ENCODE measurements at places on chromosomes 3 and 15.

GRCh38 chr3:197343656-197344408 is 45.4 kb upstream of the DLG1 start:
- no peak for DNase-seq

- DNase-seq: no peak
Observed at GRCh38 chr3:64166584-64167162, 58.6 kb downstream of the PRICKLE2 start.

- DNase-seq: no peak
Observed at GRCh38 chr3:61535826-61536225, 25.5 kb upstream of the PTPRG start.

DNA sequence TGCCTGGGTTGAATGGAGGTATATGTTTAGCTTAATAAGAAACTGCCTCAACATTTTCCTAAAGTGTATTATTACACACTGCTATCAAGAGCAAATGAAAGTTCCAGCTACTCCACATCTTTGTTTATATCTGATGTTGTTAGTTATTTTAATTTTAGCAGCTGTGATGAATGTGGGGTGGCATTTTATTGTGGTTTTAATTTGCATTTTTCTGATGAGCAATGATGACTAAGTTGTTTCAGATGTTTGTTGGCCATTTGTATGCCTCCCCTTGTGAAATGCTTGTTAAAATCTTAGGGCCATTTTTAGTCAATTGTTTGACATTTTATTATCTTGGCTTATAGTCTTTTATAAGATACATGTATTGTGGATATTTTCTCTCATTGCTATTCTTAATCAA is 260.4 kb upstream of the SLCO3A1 start:
- no peak for DNase-seq

DNA sequence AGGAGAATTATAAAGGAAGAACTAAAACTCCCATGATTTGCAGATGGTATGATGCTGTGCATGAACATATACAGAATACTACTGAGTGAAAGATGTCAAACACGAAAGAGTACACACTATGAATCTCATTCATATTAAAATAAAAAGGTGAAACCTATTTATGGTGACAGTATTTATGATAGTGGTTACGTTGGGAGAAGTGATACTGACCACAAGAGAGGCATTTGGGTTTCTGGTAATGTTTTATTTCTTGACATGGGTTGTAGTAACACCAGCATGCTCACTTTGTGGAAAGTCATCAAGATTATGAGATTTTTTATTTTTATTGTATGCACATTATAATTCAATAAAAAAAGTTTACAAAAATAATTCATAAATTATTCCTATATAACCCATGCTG is 324.0 kb downstream of the GAP43 start:
- no peak for DNase-seq

DNA sequence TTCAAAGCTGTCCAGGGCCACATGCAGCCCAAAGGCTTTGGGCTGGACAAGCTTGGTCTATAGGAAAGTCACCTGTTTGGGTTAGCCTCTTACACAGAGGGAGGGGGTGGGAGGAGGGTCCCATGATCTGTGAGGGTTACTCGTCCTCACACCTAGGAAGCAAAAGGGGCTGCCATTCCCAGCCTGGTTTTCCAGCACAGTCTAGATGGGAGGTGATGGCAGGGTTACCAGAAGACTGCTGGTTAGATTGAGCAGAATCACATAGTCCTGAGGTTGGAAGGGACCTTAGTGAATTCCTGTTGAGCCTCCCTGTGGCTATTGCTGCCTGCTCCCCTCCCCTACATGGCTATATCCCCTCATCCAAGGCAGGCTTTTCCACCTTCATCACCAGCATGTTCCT is 101.8 kb downstream of the SEMA5B start:
- DNase-seq: no peak

DNA sequence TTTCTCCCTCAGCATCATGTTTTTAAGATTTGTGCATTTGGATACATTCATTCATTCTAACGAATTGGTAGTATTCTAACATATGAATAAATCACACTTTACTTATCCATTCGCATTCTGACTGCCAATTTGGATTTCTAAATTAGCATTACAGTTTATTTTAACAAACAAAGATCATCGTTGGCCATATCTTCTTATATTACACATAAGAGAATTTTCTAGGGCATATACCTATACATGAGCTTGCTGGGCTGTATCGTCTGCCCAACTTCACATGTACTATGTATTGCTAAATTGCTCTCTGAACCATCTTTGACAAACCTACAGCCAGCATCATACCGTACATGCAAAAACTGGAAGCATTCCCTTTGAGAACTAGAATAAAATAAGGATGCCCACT is 265.8 kb upstream of the PPP2R3A start:
- no peak for DNase-seq

DNA sequence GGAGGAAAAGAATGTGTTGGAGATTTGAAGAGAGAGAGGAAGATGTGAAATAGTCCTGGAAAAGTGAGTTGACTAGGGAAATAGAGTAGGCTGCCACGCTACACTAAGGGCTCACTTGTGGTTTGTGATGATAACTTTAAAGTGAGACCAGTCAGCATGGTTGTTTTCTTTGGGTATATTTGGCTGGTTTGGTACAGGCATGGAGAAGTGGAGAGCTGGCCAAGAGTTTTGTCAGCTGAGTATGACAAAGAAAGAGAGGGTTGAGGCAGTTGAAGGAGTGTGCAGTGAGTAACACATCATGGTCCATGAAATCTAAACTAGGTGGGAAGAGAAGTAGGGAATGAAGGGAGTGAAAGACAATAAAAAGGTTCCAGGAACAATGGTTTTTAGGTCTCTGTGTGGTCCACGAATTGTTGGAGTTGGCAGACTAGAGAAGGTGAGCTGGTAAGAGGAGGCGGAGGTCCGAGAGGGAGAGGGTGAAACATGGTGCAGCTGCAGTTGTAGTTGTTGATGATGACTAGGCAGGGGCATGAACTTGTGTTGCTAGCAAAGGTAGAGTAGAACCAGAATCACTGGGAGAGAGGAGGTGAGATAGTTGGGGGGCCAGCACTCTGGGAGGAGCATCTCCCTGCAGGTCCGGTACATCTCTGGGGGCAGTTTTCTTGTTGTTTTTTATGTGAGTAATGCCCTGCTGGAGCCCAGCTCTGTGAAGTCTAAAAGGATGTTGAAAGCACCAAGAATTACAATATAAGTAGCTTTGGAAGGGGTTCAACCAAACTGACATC is 21.0 kb downstream of the ZNF80 start:
- DNase-seq: no peak

DNA sequence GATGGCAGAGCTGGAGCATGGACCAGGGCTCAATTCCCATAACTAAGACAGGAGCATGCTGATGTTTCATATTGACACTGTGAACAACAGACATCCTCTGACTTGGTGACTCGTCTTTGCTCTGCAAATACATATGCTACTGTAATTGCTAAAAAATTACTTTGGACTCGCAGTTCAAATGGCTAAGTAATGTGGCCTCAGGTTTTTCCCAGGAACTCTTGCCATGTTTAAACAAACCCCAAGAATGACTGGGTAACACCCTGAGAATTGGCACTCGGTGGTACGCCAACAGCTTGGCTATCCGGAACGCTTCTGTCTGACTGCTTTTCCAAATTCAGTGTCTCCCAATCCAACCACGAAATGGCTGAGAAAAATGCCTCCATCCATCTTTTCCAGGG is 456.7 kb upstream of the THBS1 start:
- no peak for DNase-seq

DNA sequence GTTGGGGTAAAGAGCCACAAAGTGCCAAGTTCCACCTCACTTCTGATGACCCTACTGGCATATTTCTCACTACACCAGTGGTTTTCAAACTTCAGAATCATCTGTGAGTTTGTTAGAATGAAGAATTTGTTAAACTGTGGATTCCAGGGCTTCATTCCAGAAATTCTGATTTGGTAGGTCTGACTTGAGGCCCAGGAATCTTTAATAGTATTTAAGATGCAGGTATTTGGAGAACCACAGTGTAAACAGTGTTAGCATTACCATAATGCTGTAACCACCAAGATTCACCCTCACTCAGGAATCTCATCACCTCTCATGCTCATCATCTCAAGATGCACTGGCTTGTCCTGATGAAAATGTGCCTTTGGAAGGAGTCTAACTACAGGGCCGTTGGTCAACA is 6.0 kb downstream of the KCNMB3 start:
- no peak for DNase-seq

DNA sequence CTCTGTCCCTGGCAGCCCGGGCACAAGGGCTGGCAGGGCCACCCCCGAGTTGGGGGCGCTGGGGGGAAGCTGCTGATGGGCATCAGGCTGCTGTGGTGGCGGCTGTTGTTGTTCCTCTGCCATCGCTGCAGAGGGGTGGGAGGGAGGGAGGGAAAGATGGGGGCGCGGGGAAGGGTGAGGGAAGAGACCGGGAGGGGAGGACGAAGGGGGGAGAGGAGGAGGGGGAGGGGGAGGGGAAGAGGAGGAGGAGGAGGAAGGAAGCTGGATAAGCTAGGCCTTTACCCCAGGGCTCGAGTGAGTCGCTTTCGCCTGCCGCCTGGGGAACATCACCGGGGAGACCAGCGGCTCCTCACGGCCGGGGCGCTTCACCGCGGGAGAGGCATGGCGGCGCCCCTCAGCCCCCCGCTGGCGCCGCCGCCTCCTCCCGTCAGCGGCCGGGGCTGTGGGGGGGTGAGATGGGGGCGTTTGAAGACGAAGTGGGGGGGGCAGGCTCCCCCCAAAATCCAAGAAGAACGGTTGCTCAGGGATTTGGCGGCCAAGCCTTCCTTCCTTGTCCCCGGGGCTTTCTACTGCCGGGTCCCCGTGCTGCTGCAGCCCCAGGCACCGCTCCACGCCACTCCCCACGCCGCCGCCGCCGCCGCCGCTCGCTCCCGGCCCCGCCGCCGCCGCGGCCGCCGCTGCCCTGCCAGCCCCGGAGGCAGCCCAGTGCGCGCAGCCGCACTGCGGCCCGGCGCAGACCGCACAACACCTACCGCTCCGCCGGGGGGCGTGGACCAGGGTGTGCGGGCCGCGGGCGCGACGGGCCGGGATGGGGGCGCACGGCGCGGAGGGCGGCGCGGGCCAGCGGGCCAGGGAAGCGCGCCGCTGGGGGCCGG is at the start of gene RFX7:
Gene RFX7 (minus strand): TSS at position 717 of the 875 bp plus-strand sequence. CDS start 594 bp downstream, at position 123.
- DNase-seq: peak; percentile 60

GRCh38 chr15:100339999-100340398 is 1.8 kb downstream of the ADAMTS17 start:
- no peak for DNase-seq

GRCh38 chr15:29270169-29270955 is 740 bp upstream of the NSMCE3 start:
- no peak for DNase-seq

- no peak for DNase-seq
Observed at GRCh38 chr3:132445817-132446216, 28.5 kb downstream of the DNAJC13 start.

DNA sequence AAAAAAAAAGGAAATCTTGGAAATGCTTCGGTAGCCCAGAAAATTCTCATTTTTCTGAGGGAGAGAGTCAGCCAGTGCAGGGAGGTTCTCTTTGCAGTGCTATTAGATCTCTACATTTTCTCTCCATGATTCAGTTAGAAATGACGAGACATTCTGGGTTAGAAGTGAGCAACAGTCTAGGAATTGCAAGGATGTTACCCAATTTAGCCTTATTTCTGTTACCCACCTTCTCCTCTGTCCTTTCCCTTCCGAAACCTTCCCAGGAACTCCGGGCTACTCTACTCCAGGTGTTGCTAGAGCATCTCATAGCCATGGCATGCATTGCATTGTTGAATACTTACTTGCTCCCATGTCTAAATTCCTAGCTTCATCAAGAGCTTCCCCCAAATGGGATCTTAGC is 106.8 kb downstream of the EDEM1 start:
- no peak for DNase-seq

- DNase-seq: no peak
Observed at GRCh38 chr3:174441588-174442301, 417.4 kb upstream of the NAALADL2 start.

DNA sequence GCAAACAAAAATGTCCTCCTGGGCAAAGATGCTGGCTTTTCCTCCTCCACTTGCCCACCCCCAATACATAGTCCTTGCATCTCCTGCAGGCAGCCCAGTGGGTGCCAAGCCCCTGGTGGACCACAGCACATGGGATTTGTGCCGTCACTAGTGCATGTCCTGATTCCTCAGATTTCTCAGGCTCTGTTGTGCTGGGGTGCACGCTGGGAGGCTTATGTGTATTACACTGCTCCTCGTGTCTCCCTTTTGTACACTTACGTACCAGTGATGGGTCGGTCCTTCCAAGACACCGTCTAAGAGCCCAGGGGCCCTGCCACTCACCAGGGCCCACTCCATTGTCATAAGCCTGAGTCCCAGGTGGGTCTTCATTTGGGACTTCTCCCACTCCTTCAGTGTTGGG is 70.1 kb downstream of the PLXNA1 start:
- no peak for DNase-seq

GRCh38 chr3:42847731-42848130 is 27.9 kb downstream of the CYP8B1 start:
- DNase-seq: no peak

- DNase-seq: no peak
Observed at GRCh38 chr3:155302891-155303290, 9.4 kb upstream of the STRIT1 start.

- DNase-seq: no peak
Observed at GRCh38 chr3:25902586-25902985, 112.7 kb downstream of the OXSM start.

DNA sequence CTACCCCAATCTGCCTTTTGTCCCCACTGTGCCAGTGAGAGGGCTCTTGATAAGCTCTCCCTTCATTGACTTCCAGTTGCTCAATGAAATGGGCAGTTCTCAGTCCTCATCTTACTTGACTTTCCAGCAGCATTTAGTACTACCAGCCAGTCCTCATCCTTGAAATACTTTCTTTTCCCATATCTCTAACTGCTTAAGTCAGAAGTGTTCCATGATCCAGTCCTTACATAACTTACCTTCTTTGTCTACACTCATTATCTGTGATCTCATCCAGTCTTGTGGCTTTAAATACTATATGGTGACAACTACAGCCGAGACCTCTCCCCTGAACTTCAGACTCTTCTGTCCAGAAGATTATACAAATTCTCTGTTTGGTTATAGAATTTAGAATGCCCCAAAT is 28.7 kb downstream of the RARRES1 start:
- no peak for DNase-seq

DNA sequence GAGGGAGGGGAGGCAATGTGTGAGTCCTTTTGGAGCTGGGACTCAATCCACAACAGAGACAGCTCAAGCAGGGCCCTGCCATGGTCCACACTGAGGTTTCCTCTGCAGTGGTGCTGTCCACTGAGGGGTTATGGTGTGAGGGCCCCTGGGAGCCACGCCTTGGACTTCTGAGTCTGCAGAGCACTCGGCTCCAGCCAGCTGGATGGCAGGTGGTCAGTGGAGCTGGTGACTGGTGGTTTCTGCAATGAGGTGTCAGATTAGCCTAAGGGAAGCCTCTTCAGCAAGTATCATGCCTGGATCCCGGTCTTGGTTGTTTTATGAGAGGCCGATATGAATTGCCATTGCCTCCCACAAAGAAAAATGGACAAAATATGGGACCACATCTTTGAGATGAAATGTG is 21.7 kb downstream of the LSM3 start:
- DNase-seq: no peak

Measured in stimulated activated CD4-positive, alpha-beta T cell treated with anti-CD3 and anti-CD28 coated beads, Interleukin-1b, Interleukin-23, amount 100 ng/mL, for 1 hour (primary cell).